NCI-H774 (cell line): ENCODE measurements at places on chromosomes 6 and 20.

DNA sequence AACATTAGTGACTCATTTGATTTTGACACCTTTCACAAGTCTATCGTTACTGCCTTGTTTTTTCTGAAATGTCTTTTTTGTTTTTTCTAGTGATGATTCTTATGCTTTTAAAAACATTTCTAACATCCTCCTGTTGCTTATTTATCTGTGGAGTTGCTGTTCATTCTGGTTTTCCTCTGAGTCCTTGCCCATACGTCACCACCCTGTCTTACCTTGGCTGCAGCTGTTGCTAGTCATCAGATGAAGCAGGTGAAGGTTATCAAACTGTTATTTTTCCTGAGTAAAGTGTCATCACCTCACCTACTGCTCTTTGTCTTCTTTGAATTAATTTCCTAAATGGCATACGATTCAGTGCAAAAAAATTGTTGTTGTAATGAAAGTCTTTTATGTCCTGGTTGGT is 376.6 kb downstream of the GRIK2 start:
- DNase-seq: peak; percentile 68

- no peak for DNase-seq
Measured at GRCh38 chr6:119119989-119120388, 41.5 kb upstream of the FAM184A start.

DNA sequence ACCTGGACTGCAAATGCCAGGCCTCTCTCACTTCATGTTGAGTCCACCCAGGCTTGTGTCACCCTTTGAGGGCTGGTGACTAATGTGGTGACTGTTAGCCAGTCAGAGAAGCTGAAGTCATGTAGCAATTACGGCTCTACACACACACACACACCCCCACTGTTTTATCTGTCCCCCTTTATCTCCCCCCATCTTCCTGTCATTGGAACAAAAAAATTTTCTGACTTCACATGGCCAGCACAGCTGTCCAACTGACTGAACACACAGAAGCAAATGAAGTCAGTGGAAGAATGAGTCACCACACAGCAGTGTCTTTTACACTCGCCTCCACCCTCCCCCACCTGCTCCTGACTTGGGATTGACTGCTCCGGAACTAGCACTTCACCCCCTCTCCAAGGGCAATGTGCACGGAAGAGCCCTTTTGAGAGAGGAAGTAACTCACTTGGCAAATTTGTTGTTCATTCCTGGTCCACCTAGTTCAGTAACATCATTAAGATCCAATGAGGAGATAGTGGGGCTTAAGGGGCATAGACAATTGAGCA is 198.0 kb downstream of the RNF144B start:
- peak; percentile 44 for DNase-seq

- no peak for DNase-seq
Measured at GRCh38 chr20:38635721-38636288, 34.2 kb downstream of the ARHGAP40 start.

DNA sequence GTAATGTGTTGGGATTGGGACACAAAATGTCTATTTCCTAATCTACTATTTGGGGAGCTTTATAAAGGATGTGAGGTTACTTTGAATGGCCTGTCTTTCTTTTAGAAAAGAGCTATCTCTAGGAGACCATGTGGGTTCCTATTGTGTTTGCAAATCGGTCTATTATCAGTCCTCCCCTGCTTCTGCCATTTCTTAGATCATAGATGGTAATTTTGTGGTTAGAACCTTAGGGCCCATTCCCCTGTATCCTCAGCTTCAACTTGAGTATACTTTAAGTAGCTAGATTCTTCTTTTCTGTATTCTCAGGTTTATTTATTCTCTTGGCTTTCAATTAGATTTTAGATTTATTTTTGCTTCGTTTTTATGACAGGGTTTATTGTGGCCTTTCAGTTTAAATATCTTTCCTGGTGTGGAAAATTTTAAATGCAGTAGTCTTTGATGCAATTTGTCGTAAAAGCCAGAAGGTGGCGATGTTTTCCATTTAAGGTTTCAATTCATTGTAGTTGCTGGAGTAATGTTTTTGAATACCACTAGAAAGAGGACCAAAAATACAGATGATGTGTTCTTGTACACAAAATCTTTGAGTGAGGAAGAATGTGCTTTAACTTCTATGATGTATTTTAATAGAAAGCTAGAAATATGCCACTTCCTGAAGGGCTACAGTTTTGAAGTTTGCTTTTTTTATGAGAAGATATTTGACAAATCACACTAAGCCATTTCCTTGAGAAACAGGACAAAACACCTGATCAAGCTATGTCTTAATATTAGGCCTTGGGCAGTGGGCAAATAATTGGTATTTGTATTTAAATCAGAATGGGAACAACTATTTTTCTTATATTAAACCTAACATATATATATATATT is 20.3 kb downstream of the TBPL1 start:
- peak; percentile 68 for DNase-seq

DNA sequence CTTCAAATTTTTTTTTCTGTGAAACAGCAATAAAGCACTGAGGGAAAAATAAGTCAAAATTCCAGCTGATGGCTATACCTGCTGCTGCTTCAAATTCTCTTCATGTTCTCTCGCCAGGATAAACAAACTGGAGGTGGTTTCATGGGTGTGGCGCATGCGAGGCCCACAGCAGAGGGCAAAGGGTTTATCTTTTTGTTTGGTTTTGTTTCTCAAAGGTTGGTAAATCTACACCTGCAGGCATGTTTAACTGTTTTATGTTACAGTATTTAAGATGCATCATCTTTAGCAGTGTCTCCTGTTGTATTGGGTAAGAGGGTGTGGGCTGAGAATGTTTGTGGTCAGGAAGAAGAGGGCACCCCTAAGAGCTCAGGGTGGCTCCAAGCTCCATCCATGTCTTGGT is 342.2 kb downstream of the CDH26 start:
- DNase-seq: no peak

- DNase-seq: no peak
Measured at GRCh38 chr6:153328194-153328593, 197.1 kb upstream of the RGS17 start.

GRCh38 chr6:156193381-156193780 is 583.8 kb upstream of the ARID1B start:
- DNase-seq: no peak

DNA sequence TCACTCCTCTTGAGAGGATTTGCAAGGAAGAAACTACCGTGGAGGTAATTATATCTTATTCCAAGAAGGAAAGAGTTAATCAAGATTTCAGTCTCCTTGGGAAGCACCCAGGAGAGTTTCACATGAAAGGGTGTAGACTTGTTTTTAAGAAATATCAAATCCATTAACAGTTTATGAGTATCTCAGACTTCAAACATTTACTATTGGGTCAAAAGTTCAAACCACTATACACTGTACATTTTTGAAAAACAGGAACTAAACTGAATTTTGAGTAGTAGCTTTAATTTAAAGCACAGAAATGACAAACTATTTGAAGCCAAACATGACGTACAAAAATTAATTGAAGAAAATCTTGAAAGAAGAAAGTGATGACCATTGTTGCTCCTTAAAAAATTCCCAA is 164.0 kb downstream of the FOXC1 start:
- DNase-seq: no peak

- DNase-seq: no peak
Measured at GRCh38 chr20:7667194-7667593, 273.1 kb downstream of the HAO1 start.

GRCh38 chr6:125974214-125974866 is 12.0 kb upstream of the TRMT11 start:
- DNase-seq: peak; percentile 52

DNA sequence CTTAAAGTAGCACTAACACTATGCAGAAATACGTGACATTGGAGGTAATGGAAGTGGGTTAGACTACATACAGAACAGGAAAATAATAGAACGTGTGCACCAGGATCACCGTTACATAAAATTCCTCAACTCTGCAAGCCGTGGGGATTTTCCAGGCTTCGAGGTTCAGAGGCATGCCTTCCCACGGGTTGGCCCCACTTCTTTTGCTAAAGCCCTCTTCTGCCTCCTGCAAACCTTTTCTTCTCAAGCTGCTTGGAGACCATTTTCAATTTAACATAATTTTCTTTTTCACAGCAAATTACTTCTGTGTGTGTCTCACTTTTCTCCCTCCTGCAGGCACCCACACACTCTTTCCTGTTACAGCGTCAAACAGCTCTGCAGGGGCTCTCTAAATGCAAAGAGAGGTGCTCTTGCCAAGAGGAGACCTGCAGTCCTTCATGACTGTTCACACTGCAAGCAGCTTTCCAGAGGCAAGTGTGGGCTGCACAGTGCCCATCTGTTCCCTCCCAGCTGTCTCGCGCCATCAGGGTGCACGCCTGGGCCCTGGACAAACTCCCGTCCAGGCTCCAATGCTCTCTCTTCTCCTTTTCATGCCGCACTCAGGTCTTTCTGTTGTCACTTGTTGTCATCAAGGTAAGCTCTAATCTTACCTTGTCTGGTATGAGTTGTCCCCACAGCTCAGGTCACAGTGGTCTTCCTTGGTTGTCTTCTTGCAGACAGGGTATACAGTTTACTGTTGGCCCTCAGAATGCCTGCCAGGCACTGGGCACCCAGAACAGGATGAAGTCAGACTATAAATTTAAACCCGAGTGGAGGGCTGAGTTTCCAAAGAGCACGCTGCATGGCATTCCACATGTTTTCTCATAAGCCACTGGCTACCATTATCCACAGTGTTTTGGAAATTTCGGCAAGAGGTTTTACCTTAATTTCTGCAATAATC is 164.8 kb upstream of the GGTLC1 start:
- DNase-seq: no peak

GRCh38 chr20:20875716-20876115 is 163.3 kb upstream of the RALGAPA2 start:
- no peak for DNase-seq

GRCh38 chr6:26016245-26016962 is 53.8 kb downstream of the TRIM38 start:
- no peak for DNase-seq

GRCh38 chr6:134289204-134289575 is 28.7 kb downstream of the SGK1 start:
- DNase-seq: no peak

GRCh38 chr20:21656308-21657067 is 49.0 kb upstream of the PAX1 start:
- no peak for DNase-seq

DNA sequence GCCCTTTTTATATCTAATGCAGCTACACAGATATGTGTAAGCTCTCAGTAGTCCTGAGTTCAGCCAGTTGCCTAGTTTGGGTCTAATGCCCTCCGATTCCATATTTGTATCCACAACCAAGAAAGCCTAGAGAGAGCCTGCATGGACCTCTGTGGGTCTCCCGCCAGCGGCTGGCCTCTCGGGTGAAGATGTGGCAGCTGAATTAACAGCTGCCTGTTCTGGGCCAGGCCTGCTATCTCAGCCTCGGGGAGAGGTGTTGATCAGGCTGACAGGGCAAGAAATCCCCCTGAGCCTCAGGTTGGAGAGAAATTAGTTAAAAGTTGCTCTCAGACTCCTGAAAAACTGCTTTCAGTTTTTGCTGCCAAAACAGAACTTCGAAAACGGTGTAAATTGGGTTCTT is 19.8 kb downstream of the PTK7 start:
- DNase-seq: no peak

- no peak for DNase-seq
Measured at GRCh38 chr20:19176470-19177052, 35.9 kb upstream of the SLC24A3 start.

DNA sequence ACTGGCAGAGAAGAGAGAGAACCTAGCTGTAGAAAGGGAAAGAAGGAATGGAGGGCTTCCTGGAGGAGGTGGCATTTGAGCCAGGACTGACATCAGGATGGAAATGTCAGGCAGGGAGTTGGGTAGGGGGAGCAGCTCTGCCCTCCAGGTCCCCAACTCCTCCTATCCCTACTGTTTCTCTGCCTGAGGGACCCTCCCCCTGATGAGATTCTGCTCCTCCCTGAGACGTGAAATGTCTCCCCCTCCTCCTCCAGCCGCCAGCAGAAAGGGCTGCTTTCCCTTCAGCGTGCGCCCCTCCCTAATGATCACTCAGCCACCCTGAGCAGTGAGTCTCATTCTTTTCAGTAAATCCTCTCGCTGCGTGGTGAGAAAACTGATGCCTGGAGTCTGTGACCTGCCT is 40.6 kb downstream of the HLA-DPB1 start:
- DNase-seq: no peak

- DNase-seq: no peak
Measured at GRCh38 chr6:128511506-128511905, 8.9 kb downstream of the PTPRK start.

DNA sequence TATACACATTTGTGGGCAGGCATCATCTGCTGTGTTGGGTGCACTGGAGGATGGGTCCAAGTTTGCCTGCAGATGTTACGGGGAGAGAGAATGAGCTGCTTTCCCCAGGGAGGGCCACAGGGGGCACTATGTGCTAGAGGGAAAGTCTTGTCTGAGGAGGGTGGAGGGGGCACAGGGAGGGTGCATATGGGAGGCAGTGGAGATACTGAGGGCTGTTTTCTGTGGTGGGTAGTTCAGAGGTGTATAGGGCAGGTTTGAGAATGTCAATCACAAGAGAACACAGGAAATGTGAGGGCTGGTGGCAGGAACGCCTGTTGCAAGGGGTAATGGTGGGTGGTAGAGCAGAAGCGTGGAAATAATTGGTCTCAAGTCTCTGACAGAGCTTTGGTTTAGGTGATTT is 7.7 kb upstream of the PTPRA start:
- DNase-seq: no peak

DNA sequence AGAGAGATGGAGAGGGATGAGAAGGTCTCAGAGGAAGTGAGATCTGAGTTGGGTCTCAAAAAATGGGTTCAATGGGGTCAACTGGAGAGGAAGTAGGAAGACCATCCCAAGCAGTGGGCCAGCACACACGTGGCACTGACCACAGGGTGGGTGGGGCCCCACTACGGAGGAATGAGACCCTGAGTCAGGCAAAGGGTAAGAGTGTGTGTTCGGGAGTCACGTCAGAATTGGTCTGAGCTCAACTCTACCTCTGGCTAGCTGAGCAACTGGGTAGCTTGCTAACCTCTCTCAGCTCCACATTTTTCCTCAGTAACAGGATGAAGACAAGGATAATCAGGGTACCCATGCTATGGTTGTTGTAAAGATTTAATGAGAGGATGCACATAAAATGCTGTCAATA is 79.0 kb downstream of the TRERF1 start:
- DNase-seq: no peak

- no peak for DNase-seq
Measured at GRCh38 chr6:126118936-126119335, 132.6 kb downstream of the TRMT11 start.

DNA sequence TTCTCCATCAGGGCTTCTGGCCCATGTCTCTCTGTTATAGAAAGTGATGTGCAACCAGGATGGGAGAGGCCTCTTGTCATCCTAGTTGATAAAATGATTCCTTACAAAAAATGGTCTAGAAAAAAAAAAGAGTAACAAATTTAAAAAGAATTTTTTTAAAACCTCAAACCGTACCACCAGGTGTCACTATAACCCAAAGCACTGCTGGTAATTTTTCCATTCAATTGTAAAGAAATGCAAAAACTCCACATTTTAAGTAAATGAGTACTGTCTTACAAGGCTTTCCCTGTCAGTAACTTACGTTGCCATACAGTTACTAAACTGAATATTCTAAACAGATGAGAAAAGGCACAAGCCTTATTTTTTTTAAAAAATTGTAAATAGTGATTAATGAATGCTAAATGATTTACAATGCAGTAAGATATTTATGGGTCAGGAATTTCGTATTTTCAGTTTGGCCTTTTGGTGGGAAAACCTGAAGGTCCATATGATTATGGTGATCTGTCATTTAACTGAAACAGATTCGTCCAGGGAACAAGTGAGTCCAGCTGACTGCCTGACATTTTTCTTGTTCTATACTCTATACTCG is 95.4 kb downstream of the OGFRL1 start:
- peak; percentile 32 for DNase-seq
